HFF-Myc (cell line): ENCODE measurements at places on chromosomes 2 and 18.
A peak's percentile ranks its signal among the peaks of the same experiment; 100 is the strongest.

DNA sequence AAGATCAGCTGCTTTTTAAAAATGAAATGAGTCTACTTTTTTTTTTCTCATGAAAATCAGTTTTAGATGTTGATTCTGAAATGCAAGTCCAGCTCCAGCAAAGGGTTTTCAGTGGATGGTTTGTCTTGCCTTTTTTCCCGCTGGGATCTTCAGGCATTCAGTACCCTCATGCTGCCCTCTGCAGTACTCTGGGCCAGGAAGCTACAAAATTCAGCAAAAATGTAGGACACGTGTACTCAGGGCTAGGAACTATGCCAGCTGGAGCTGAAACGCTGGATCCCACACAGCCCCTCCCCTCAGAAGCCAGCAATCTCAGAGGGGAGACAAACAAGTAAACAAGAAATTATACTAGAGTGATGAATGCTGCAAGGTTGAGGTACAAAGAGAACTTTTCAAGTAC, 97.3 kb downstream of the MMADHC start:
- peak; percentile 17 for DNase-seq

- no peak for DNase-seq
Measured at GRCh38 chr2:100865816-100866460, 46.0 kb downstream of the NPAS2 start.

DNA sequence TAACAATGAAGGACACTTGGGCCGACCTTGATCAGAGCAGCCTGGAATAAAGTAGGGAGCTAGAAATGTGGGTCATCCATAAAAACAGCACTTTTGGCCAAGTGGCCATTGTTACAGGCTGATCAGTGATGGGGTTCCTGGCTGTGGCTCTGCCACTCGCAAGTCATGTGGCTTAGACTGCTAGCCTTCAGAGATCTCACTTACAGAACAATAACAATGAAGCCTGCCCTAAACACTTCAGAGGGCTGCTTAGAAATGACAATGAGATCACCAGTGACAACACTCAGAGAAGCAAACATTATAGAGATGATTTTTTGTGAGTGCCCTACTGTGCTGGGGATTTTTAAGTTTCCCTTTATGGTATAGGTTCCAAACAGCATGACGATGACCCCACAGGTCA, 107.9 kb upstream of the LMAN1 start:
- no peak for DNase-seq

- no peak for DNase-seq
Measured at GRCh38 chr2:167293172-167293781, 405.0 kb downstream of the XIRP2 start.

DNA sequence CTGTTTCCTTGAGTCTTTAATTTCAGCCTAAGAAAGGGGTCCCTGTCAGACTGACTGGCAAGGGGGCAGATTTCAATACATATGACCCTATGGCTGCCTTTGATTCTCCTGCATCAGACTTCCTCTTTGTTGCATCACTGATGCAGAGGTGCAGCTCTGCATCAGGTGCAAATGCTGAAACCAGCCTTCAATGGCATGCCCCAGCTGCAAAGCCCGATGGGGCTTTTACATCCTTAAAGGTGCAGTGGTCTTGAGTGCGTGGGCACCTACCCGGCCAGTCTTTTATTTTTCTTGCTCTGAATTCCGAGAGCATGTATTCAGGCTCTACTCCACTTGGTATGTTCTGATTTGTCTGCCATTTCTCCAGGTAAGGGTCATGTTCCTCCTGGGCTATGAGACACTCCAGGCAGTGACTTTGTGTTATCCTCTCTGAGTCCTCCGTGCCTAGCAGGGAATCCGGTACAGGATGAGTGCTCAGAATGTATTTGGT, 169.5 kb downstream of the MYCN start:
- DNase-seq, result no peak

GRCh38 chr2:164234074-164234473, 387.2 kb downstream of the GRB14 start:
- DNase-seq, result no peak

DNA sequence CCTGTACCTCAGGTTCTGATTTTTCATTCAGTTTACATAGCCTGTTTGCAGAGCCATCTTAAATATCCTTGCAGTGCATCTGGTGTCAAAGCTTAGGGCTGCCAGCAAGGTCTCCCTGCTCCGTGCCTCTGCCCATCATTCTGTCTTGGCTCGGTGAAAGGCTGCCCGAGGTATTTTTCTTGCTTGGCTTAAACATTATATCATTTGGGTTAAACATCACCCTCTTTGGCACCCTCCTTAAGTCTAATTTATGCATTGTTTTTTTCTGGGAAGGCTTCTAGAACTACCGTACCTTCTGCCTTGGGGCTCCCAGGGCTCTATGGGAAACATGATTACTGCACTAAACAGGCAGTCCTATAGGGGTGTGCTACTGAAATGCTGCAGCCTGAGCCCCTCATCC, 158.6 kb upstream of the CELF4 start:
- DNase-seq, result no peak

- DNase-seq, result no peak
Measured at GRCh38 chr18:22828171-22828570, 105.0 kb upstream of the RBBP8 start.

DNA sequence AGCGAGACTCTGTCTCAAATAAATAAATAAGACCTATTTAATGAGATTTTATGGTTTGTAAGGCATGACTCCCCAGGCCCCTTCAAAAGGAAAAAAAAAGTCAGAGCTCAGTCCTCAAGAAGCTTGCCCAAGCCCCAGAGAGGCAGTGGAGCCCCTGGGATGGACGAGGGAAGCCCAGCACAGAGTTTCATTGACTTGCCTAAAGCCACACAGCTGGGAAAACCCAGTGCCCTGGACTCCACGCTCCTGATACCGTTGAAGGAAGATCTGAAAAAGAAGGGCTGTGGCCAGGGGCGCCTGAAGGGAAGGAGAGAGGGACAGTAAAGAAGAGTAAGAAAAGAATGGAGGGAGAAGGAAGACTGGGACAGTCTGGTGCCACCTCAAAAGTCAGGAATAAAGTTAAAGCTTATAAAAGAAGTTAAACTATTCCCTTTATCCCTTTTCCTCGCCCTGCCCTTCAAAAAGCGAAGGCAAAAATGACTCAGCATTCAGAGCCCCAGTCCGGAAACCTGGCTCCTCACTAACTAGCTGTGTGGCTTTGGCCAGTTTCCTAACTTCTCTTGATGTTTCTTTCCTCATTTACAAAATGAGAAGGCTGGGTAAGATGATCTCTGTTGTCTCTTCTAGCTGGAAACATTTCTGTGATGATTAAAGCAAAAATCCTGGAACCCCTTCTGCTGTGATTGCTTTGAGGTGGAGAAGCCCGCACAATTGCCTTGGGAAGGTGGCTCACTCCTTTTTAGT, 46.7 kb downstream of the LYPD1 start:
- no peak for DNase-seq

GRCh38 chr2:109681633-109682380, 67.6 kb downstream of the SOWAHC start:
- no peak for DNase-seq
